ENCODE measurements at places on chromosomes 6 and 20.

GRCh38 chr6:130788954-130789353, 38.3 kb upstream of the SMLR1 start:
- DNase-seq, result no peak

- peak; percentile 70 for DNase-seq
Measured at GRCh38 chr6:151004383-151005024, 139.0 kb downstream of the MTHFD1L start.

DNA sequence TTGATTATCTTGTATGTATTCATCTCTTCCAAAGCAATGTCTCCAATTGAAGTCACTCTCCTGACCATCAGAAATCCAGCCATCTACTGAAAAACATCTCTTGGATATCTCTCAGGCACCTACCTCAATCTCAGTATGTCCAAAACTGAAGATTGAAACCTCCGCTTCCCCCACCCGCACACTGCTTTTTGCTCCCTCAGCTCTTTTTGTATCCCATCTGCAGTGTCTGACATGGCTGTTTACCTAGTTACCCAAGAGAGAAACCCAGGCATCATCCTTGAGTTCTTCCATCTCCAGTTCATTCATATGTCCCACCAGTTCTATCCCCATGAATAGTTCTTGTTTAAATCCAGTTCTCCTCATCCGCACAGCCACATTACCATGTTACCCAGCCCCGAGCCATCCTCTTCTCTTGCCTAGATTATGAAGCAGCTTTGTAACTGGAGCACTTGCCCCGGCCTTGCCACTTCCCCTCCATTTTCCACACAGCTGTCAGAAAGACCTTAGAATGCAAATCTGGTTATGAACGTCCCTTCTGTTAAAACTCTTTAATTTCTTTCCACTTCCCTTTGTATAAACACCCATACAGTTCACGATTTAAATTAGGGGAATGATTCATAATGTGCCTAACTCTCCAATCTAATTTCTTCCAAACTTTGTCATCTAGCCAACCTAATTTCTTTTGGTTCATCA, 40.5 kb upstream of the GCLC start:
- no peak for DNase-seq

GRCh38 chr20:24502661-24503060, 33.2 kb downstream of the SYNDIG1 start:
- DNase-seq, result no peak

DNA sequence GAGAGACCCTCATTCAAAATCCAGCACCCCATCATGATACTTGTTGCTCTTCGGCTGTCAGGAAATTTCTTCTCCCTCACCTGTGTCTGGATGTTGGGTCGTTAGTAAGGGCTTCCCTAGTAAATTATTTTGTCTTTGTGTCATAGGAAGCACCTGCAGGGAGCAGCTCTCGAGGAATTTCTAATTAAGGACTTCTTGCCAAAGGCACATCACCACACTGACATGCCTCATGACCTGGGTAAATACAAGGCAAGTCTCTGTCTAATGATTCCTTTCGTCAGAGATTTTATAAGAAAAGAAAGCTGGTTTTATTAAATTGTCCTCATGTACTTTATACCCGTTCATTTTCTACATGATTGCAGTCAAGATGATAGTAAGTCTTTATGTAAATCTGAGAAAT, at the start of gene NOX3:
Gene NOX3, minus strand, starts transcription at position 74 of the 400 bp plus-strand sequence. Its CDS starts 39 bp downstream, at position 35.
- DNase-seq, result peak; percentile 9

GRCh38 chr6:7996538-7997111, 67.6 kb downstream of the BLOC1S5 start:
- no peak for DNase-seq

DNA sequence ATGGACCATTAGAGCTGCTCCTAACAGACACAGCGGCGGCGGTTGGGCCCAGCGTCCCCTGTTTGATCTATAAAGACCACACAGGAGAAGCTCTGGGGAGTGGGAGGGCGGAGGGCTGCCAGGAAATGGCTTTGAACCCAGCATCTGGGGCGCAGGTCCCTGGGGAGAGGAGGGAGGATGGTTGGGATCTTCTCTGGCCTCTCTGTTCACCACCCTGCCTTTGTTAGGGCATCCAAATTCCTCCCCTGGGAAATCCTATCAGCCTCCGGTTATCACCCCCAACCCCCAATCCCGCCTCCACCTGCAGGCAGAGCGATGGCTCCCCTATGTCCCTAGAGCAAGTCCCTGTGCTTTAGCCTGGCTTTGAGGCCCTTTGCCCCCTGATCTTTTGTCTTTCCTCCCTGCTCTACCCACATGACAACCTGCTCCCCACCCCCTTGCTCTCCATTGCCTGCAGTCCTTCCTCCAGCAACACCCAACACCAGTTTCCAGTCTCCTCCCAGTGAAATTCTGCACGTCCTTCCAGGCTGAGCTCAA, 7.1 kb downstream of the XKR7 start:
- DNase-seq, result no peak

DNA sequence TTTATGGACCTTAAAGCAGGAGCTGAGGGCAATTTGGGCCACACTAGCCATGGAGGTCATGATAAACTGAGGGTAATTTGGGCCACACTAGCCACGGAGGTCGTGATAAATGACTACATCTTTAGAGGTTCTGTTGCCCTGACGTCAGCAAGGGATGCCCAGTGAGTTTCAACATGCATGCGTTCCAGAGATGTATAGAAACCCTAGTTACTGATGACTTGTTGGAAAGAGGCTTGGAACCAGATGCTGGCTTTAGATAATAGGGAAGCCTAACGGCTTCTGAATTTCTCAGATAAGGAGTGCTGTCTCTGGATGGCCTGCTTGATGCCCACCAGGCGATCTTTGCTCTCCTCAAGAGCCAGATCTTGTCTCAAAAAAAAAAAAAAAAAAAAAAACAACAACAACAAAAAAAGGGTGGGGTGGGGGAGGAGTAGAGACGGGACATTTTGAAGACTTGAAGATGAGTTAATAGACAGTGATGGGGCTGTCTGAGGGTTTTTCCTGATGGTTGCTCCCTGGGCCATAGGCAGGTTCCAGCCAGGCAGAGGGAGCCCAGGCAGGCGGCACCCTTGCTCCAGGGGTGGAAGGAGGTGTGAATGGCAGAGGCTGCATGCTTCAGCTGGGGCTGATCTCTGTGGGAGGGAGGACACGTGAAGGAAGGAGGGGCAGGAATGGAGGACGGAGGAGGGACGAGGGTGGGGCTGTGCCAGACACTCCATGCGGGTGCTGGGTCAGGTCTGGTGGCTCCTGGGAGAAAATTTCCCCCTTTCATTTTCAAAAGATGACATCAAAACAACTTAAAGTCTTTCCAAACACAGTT, 27.0 kb upstream of the FRMD1 start:
- no peak for DNase-seq

DNA sequence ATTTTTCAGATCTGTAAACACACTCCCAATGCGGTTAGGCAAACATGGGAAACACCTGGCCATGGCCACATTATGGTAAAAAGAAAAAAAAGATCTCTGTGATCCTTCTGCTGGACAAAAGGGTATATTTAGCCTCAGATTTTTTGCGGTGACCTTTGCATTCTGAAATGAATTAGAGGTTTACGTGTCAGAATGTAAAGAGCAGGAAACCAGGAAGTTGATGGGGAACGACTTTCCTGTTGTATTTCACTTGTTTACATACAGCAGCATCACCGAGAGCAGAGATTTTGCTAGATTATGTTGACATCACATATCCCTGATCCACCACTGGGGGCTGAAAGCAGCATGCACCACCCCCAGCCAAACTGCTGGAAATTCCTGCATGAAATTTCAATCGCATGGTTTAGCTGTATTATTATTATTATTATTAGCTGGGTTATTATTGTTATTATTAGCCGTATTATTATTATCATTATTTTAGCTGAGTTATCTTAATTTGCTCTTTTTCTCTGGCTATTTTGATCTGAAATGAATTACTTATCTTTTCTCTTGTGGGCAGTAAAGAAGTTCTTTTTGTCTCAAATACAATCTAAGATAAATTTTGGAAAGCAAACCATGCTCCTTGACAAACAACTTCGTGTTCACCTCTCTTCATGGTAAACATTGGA, 189.4 kb downstream of the ZFP64 start:
- DNase-seq, result no peak

- DNase-seq, result no peak
Measured at GRCh38 chr6:90805619-90806155, 218.8 kb upstream of the MAP3K7 start.

GRCh38 chr20:23167431-23167830, 81.3 kb upstream of the CD93 start:
- DNase-seq, result no peak

DNA sequence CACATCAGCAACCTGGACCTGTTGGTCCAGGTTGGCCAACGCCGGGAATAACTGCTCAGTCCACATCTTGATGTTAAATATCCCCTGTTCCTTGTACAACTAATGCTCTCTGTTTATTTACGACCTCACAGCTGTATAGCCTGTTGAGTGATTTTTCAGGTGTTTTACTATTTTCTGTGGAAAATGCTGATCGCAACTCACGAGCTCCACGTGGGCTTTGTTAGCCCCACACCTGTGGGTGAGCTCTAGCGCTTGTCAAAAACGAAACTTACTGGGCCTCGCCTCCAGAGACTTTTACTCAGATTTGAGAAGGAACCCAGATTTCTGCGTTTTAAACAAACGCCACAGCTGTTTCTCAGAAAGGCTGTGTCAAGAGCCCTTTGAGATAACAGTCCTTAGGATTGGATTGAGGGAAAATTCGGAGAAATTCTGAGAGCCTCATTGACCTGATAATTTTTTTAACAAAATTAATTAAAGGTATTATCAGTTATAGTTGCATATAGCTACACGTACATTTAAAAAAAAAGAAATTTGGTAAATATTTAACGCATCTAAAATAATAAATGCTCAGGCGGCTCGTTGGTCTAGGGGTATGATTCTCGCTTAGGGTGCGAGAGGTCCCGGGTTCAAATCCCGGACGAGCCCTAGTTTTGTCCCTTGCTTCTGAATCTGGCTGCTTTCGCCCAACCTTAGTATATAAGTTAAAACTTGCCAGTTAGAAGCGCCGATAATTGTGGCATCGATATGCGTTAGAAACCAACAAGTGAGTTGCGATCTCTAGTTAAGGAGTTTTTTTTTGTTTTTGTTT, 16.7 kb downstream of the HMGN4 start:
- no peak for DNase-seq

DNA sequence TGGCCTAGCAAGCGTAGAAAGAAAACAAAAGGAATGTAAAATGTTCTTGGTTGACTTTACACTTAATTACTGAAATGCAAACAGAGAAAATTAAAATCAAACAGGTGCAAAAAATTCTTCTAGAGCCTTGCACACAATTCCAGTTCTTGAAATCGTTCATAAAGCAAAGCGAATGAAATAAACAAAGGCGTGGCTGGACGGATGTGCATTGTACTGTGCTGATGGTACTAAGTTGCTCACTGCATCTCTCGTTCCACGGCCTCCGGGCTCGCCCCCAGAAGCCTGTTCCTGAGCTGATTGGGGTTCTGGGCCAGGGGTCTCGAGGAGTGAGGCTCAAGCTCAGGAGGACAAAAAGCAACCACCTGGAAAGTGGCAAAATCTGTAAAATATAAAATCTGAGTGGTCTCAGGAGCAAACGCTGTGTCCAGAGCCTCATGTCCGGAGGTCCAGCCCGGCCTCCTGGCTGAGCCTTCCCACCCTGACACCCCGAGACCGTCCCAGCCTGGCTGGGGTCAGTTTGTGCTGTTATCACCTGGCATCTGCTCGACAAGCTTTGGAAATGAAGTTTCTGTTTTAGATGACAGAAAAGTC, 71.3 kb downstream of the TTLL2 start:
- no peak for DNase-seq

All from DMS79 (cell line).